Ovary (tissue), 10 donors: ENCODE measurements at places on chromosomes 3 and 15. TPM values are rescaled to one million over a fixed set of nuclear protein-coding genes. Genes with fewer than 3 reads are reported as not detected.

GRCh38 chr3:12628813-12629212 lies 35.1 kb downstream of the RAF1 start:
- no peak for DNase-seq

The C3orf85 gene
- not detected for polyA plus RNA-seq

The MCF2L2 gene
- 2.2 TPM for polyA plus RNA-seq

The CNTN4 gene
- polyA plus RNA-seq = 6.6 TPM

DNA sequence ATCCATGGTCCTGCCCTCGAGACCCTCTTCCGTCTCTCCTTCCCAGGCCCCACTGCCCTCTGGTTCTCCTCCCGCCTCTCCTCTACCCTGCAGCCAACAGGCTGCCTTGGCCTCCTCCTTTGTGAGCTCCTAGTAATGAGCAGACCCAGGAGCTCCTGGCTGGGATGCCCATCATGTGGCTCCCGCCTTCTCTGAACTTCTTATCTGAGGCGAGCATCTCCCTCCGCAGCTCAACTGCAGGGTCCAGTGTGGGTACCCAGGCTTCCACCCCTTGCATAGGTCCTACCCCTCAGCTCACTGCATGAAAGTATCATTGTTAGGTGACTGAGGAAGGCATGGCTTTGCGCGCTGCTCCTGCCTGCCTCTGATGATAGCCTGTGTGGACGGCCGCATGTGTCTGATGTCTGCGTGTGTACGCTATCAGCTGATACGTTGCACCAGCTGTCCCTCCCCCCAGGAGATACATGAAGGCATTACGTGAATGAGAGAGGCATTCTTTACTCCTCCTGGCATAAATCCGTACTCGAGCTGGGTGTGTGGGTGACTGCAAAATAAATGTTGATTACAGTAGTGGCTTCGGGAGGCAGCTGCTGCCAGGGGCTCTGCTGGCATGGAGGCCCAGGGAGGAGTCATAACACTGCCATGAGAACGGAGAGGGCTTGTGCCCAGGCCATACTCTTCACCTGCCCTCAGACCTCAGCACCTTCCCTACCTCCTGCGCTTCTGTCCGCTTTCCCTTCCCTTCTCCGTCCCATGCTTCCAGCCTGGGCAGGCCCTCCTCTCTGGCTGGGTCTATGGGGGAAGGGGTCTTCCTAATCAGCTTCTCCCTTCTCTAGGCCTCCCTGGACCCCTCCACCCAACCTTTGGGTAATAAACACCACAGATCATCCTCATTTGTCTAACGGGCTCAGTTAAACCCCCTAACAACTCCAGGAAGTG lies 48.8 kb downstream of the ZNF710 start:
- no peak for DNase-seq

The SENP2 gene
- polyA plus RNA-seq = 16.0 TPM

- no peak for DNase-seq
Observed at GRCh38 chr3:4514321-4514720, 21.2 kb downstream of the ITPR1 start.

The MUC13 gene
- polyA plus RNA-seq = not detected

DNA sequence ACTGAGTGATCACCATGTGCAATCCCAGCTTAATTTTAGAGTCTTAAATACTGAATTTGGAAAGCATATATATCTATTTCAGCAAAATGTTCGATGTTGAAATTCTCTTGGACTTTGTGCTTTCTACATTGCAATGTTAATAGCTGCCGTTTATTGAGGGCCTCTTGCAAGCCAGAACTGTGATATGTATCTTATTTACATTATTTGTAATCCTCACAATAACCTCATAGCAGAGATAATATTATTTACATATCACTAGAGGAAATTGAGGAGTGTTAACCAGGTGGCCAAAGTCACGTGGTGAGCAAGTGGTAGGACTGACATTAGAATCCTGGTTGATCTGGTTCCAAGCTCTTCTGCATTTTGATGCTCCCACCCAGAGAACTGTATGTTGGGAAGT lies 254.1 kb downstream of the SLC9A9 start:
- no peak for DNase-seq

The CYP8B1 gene
- polyA plus RNA-seq = not detected

DNA sequence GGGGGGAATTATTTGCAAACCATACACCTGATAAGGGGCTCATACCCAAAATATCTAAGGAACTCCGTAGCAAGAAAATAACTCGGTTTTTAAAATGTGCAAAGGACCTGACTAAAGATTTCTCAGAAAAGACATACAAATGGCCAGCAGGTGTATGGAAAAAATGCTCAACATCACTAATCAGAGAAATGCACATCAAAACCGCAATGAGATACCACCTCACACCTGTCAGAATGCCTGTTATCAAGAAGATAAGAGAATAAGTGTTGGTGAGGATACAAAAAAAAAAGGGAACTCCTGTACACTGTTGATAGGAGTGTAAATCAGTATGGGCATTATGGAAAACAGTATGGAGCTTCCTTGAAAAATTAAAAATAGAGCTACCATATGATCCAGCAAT lies 89.4 kb downstream of the C3orf70 start:
- no peak for DNase-seq

DNA sequence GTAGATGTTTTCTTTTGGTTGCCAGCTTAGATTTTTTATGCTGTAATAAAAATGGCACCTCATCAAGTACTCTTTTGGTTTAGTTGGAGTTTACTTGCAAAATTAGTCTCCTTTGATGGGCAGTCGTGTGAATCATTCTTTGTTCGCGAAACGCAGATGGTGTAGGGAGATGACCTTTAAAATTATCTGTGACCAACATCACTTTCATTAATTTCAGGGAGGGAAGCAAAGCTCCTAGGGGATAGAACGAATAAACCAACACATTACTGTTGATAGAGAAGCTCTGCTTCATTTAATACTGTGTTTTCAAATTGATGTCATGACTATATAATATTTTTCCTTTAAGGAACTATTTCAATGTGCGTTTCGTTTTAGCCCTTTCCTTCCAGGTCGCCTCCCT lies 67.4 kb downstream of the USP13 start:
- no peak for DNase-seq

DNA sequence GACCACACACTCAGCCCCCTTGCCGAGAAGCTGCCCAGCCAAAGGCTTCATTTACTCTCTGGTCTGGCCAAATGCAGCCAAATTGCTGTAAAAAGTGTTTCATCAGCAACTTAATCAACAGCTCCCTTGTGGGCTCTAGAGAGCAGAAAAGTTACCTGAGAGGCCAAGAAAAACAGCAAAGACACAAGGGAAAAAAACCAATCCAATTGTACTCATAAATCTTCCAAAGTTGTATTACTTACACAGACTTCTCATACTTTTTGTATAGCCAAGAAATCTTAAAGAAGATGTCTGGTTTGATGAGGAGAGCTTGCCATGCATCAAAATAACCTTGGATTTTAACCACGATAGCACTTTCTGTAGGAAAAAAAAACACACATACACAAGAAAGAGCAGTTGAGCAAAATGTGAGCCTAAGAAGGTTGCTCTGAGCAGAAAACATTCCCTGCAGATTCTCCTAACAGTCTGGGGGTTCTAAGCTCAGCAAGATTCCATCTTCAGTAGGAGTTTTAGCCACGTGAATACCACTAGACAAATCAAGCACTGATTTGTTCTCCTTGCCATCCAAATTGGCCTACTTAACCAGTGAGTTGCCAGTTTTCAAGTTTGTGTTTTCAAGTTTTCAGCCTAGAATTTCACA lies 120.0 kb downstream of the CYP19A1 start:
- DNase-seq = no peak

GRCh38 chr3:58192069-58192468 lies 18.7 kb downstream of the DNASE1L3 start:
- no peak for DNase-seq

DNA sequence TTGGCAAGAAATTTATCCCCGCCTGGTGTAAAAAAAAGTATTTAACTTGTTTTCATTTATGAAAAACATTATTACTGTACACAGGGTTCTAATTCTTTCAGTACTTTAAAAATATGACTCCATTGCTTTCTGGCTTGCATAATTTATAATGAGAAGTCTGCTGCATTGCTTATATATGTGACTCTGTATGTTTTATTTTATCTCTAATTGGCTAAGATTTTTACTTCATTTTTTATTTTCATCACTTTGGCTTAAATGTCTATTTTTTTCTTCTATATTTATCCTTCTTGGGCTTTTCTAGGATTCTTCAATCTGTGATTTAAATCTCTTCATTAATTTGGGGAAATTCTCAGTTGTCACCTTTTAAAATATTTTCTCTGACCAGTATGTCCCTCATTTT lies 636.6 kb upstream of the NR2F2 start:
- DNase-seq = no peak

- DNase-seq = no peak
Observed at GRCh38 chr3:30407651-30408050, 198.8 kb upstream of the TGFBR2 start.

The TRIM42 gene
- not detected for polyA plus RNA-seq

DNA sequence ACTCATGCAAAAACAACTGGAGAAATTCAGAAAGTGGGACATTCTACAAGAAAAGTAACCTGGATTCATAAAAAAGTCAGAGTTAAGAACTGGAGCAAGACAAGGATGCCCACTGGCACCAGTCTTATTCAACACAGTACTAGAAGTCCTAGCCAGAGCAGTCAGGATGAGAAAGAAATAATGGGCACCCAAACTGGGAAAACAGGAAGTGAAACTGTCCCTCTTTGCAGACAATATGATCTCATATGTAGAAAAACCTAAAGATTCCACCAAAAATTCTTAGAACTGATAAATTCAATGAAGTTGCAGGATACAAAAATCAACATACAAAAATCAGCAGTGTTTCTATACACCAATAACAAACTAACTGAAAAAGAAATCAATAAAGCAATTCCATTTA lies 37.4 kb downstream of the TXNRD3 start:
- DNase-seq = no peak

GRCh38 chr15:42800731-42801474 lies 64.0 kb upstream of the CDAN1 start:
- no peak for DNase-seq

GRCh38 chr15:79798311-79798710 lies 98.5 kb downstream of the MTHFS start:
- DNase-seq = no peak
